Hair follicular keratinocyte (primary cell): ENCODE measurements at places on chromosomes 7 and 10. TPM values are rescaled to one million over a fixed set of nuclear protein-coding genes. Genes with fewer than 3 reads are reported as not detected.

CYP3A4 gene
- total RNA-seq, result not detected in 2 replicates

PAX2 gene
- not detected in 2 replicates for total RNA-seq

MCMBP gene
- total RNA-seq, result 44.1 and 66.6 TPM in 2 replicates

UNC5B gene
- 3.8 and 12.6 TPM in 2 replicates for total RNA-seq

ARL3 gene
- 3.5 and 5.2 TPM in 2 replicates for total RNA-seq

TSPAN15 gene
- 2.9 and 4.9 TPM in 2 replicates for total RNA-seq

ARID5B gene
- 5.6 and 10.4 TPM in 2 replicates for total RNA-seq

MINDY4 gene
- total RNA-seq, result 1.5 and 2.1 TPM in 2 replicates

ATAD1 gene
- 27.8 and 33.7 TPM in 2 replicates for total RNA-seq

COL13A1 gene
- 3.5 and 3.7 TPM in 2 replicates for total RNA-seq
